CD8-positive, alpha-beta memory T cell (primary cell): ENCODE measurements at places on chromosomes 13 and 19.
A peak's percentile ranks its signal among the peaks of the same experiment; 100 is the strongest.

- DNase-seq: no peak
Observed at GRCh38 chr13:49417161-49417560, 26.7 kb downstream of the CAB39L start.

DNA sequence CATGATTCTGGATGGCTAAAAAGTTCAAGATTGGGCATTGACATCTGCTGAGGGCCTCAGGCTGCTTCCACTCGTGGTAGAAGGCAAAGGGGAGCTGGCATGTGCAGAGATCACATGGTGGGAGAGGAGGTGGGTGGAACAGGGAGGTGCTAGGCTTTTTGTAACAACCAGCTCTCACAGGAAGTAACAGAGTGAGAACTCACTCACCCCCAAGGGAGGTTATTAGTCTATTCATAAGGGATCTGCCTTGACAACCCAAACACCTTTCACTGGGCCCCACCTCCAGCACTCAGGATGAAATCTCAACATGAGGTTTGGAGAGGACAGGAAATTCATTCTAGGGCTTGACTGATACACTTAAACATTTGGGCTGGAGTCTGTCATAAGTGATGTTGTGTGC, 197.7 kb upstream of the RNF113B start:
- DNase-seq: no peak

DNA sequence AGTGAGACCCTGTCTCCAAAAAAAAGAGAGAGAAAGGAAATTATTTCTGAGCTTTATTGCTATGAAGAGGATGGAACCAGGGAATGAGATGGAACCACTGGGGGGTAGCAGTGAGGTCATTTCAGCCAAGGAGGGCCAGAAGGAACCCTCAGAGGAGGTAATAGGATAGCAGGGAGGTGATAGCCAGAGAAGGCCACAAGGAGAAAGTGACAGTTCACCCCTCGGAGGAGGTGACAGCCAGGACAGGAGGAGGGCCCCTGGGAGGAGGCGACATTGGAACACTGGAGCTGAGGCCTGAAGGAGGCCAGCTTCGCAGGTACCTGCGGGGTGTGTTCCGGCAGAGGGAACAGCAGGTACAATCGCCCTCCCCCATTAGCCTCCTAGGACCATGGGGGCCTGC, 675 bp upstream of the PGPEP1 start:
- no peak for DNase-seq

DNA sequence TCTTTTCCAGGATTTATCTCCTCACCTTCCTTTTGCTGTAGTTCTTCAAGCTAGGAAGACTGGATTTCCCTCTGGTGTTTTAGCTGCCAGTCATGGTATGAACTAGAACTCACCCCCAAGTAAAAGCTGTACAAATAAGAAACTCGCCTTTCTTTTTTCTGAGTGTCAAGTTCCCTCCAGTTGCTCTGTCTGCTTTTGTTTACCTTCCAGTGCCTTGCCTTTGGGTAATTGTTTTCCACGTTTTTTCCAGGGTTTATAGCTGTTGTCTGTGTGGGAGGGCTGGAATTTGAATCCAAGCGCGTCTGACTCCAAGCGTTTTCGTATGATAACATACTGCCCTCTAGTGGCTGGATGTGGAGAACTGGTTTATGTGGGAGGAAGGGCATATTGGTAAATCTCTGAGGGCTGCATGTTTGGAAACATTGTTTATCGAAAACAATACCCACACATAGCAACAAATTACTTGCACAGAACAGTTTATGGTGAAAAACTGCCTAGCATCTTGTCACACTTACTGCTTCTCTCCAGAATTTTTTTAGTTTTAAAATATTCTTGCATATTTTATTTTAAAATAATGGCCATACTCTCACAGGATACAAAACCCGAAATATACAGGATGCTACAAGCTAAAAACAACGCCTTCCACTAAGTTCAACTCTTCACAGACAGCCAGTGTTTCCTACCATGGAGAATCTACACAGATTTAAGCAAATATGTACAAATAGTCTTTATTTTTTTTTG, 19.2 kb downstream of the RCN3 start:
- DNase-seq: peak; percentile 60

DNA sequence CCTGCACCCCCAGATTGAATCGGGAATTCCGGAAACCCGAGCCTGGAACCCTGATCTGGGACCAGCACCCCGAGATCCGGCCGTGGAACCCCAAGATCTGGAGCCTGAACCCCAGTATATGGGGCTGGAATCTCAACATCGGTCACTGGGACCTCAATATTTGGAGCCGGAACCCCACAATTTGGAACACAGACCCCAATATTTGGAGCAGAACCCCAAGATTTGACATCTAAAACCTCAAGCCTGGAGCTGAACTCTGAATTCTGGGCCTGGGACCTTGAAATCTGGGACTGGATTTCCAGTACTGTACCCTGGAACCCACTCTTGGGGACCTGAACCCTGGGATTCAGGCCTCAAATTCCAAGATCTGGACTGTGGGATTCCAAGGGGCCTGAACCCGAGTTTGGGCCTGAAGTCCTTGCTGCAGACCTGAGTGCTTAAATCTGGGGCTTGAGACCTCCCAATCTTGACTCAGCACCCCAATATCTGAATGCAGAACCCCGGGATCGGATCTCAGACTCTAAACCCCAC, 629 bp downstream of the LRFN3 start:
- DNase-seq: no peak

DNA sequence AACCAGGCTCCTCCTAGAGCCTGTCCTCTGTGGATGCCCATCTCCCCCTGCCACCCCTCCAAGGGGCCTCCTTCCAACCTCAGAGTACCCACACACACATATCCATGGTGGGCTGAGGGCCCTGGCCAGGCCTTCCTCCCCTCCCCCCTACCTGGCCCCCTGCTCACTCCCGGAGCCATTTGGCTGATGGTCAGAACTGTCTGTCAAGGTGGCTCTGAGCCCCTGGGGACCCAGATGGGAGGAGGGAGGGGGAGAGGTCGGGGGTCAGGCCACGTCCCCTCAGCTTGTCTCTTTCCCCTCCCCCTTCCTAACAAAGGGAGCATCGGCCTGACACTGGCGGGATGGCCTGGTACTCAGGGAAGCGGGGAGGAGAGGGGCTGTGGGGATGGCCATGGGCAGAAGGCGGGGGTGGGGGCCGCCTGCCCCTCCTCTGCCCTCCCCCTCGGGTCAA, 18.7 kb upstream of the POU2F2 start:
- DNase-seq: no peak

- no peak for DNase-seq
Observed at GRCh38 chr13:30880151-30880855, 25.8 kb upstream of the MEDAG start.

DNA sequence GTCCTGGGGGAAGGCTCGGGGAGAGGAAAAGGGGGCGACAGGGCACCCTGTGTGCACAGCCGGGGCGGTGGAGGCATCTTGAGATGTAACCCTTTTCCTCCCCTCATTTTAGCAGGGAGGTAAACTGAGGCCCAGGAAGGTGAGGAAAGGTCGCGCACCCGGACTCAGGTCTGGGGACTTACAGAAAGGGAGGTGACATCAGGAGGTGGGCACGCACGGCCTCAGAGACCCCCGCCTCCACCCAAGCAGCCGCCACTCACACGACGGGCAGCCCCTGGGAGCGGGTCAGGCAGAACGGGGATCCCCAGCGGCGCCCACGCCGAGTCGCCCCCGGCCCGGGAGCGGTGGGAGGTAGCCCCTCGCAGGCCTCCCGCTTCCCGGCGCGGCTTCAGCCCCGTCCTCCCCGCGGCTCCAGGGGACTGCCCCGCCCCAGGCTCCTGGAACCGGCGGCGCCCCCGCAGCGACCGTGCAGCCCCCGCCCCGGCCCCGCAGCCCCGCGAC, 477 bp downstream of the PIP5K1C start:
- no peak for DNase-seq

GRCh38 chr19:58010507-58010906, 7.9 kb upstream of the ZNF606 start:
- DNase-seq: no peak

DNA sequence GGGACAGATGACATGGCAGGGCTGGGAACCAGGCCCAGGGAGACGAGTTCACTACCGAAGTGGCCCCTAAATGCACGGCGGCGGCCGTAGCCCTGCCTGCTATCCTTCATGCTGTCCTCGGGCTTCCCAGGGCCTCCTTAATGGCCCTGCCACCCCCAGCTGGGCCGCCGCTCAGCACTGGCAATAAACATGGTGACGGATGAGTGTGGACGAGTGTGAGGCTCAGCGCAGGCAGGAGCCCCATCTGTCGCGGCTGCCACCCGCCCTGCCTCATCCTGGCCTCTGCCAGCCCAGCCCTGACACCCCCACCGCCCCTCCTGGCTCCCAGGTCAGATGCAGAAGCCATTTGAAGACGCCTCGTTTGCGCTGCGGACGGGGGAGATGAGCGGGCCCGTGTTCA, 13.6 kb downstream of the PIN1 start:
- DNase-seq: no peak

DNA sequence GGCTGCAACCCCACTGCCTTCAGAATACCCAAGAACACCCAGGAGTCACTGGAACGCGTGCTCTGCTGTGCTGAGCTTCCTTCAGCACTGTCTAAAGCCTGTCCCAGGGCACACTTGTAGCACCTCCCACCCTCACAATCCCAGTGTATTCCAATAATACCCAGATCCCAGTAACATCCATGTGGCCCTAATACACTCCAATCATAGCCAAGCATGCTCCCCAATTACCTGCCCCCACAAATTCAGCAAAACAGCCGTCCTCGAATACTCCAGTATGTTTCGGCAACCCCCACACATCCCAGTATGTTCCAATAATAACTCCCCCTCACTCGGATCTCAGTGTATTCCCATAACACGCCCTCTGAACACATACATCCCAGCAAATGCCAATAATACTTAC, 29.2 kb downstream of the SHANK1 start:
- no peak for DNase-seq

- DNase-seq: no peak
Observed at GRCh38 chr13:26255115-26255514, 1.2 kb downstream of the CDK8 start.

GRCh38 chr13:31919971-31920726, 111.4 kb upstream of the FRY start:
- DNase-seq: no peak

GRCh38 chr19:33310606-33311325, 8.4 kb upstream of the CEBPA start:
- DNase-seq: no peak

DNA sequence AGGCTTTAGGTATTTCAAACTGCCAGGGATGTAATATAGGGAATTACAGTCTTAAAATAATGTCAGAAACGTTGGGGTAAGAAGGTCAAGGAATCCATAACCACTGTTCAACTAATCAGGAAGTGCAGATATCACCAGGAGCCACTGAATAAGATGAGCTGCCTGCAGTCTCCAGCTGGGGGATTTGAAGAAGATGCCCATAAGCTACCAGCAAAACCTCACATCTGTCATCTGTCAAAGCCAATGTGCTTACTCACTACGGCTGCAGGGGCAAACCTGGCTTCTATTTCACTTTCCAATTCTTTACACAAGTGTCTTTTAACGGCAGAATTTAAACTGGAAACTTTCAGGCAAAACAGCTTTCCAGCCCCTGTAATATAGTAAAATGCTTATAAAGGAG, 1410.1 kb upstream of the ATXN8OS start:
- no peak for DNase-seq

GRCh38 chr19:11180346-11180745, 17.0 kb downstream of the KANK2 start:
- DNase-seq: no peak

GRCh38 chr13:30141775-30142485, 165.4 kb downstream of the KATNAL1 start:
- no peak for DNase-seq

DNA sequence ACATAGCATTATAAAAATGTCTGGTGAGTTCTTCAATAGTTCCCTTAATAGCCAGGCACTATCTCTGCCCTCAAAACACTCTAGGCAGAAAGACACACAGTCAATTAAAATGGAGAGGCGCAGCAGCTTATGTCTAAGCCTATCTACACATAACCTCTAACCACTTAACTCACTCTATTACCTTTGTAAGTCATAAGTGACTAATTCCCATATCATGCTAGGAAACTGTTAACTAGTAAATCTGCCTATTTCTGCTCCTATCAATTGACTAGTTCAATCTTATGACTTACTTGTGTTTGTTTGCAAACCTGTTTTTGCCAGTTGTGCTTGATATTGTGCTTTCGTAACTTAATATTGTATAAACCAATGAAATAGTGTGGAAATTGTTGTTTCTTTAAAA, 3.2 kb downstream of the CCDC122 start:
- no peak for DNase-seq

DNA sequence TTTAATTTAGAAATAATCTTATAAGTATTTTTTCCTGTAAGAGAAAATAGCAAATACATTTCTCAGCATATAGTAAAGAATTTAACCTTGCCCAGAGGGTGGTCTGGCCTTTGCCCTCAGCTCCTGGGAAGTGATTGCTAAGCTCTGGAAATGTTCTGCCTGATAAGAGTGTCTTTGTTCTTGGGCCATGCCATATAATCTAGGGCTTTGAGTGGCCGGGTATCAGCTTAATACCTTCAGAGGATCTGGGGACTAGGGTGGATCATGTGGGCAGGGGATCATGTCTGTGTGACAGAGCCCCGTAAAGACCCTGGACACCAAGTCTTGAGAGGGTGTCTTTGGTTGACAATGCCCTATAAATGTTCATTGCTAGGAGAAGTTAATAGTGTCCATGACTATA, 1032.4 kb upstream of the MIR17HG start:
- no peak for DNase-seq

DNA sequence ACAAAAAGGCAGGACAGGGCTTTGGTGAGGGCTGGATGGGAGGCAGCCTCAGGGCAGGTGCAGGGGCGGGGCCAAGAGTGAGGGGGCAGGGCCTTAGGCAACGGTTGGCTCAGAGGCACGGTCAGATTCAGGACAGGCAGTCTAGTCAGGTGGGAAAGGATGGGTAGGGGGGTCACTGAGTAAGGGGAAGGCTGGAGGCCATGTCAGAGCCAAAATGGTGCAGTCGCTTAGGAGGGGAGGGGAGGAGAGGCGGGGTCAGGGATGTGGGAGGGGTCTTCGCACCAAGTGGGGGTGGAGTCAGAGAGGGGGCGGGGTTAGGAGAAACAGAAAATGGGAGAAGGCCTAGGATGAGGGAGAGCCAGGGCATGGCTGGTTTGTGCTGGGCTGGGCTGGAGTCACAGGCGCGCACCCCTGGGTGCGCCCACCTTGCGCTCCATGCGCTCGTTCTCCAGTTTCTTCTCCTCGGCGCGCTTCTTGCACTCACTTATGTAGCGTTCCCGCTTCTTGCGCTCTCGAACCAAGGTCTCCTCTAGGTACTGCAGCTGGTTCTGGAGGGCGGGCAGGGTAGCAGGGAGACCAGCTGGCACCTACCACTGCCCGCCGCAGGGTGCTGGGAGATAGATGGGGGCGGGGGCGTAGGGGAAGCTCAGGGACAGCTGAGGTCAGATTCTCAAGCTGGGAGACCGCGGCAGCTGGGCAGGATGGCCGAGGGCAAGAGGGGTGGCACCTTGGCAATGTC, 6.8 kb upstream of the RGL3 start:
- no peak for DNase-seq

DNA sequence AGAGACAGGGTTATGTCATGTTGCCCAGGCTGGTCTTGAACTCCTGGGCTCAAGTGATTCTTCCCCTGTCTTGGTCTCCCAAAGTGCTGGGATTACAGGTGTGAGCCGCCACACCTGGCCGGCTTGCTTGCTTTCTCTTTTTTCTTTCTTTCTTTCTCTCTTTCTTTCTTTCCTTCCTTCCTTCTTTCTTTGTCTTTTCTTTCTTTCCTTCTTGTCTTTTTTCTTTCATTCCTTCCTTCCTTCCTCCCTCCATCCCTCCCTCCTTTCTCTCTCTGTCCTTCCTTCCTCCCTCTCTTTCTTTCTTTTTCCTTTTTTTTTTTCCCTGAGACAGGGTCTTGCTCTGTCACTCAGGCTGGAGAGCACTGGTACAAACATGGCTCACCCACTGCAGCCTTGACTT, 6.8 kb upstream of the BTBD2 start:
- DNase-seq: no peak

- DNase-seq: no peak
Observed at GRCh38 chr13:85314686-85315085, 484.5 kb downstream of the SLITRK6 start.
